Stimulated activated CD4-positive, alpha-beta T cell treated with anti-CD3 and anti-CD28 coated beads, Interleukin-1b, Interleukin-23, amount 100 ng/mL, for 1 hour (primary cell): ENCODE measurements at places on chromosomes 5 and 9.

GRCh38 chr5:6631441-6631840 is 1.4 kb downstream of the NSUN2 start:
- DNase-seq: no peak

GRCh38 chr9:88378317-88378716 is 9.9 kb upstream of the SPIN1 start:
- no peak for DNase-seq

GRCh38 chr5:91898019-91898418 is 514.9 kb upstream of the ARRDC3 start:
- no peak for DNase-seq

DNA sequence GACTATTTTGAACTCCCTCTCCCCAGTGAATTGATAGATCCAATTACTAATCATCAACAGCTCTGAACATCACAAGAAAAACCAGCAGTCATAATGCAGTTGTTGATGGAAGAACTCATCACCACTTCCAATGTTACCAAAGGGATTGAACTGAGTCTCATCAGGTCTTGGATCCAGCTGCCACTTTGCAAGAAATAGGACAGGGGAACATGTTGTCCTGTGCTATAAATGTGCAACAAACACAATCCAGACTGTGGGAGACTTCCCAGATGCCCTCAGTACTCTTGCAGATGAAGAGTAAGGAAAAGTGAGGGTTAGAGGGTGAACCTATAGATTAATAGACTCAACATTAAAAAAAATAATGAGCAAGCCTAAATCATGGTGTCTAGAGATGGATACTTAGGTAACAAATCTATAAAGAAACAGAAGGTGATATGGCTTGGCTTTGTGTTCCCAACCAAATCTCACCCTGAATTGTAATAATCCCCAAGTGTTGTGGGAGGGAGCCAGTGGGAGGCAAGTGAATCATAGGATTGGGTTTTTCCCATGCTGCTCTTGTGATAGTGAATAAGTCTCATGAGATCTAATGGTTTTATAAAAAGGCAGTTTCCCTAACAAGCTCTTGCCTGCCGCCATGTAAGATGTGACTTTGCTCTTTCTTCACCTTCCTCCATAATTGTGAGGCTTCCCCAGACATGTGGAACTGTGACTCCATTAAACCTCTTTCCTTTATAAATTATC is 63.4 kb upstream of the PAPPA start:
- DNase-seq: no peak

DNA sequence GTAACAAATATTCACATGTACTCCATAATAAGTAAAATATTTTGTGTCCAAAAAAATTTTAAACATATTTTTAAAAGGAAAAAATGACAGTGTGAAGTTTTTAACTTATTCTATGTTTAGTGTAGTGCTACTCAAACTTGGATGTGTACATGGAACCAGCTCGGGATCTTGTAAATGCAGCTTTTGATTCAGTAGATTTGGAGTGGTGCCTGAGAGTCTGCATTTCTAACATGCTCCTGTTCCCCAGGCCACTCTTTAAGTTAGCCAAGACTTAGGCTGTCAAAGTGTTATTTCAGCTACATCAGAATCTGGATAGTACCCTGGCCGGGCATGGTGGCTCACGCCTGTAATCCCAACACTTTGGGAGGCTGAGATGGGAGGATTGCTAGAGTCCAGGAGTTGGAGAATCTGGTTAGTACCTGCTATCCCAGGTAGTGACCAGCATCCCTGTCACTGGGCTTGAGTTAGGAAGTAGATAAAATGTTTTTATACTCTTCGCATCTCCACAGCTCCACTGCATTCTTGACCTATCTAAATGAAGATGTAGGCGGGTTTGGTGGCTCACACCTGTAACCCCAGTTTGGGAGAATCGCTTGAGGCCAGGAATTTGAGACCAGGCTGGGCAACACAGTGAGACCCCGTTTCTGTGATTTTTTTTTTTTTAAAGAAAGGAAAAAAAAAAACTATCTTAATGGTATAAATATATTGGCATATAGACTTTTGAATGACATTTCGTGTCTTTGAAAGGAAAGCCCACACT is 60.7 kb upstream of the TTC23L start:
- no peak for DNase-seq

DNA sequence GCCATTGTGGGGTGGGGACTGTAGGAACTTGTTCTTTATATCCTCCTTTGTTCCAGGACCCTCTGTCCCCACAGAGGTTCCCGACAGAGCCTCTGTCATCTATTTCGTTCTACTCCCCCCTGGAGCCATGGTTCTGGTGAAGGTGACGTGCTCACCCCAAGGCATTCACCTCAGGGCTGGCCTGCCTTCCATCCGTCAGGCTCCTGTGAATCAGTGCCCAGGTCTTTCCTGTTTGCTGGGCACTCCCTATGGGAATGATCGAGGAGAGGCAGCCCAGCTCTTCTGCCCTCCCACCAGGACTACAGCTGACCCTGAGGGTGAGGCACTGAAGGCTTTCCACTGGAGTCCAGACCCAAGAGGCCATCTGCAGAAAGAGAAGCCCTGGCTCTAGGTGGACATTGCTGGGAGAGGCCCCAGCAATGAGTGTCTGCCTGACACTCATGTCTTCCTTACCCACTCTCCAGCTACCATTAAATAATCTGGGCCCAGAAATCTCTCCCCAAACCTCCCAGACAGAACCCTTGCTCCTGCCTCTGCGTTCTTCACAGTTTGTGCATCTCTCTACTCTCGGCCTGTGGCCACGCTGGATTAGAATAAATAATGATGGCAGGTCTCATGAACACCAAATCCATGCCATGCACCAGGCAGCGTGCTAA is 214.2 kb downstream of the FSTL4 start:
- DNase-seq: no peak

GRCh38 chr5:124631874-124632550 is 114.4 kb downstream of the ZNF608 start:
- DNase-seq: no peak

- no peak for DNase-seq
These were observed 135.2 kb upstream of the RAPGEF1 start for GRCh38 chr9:131874916-131875670.

DNA sequence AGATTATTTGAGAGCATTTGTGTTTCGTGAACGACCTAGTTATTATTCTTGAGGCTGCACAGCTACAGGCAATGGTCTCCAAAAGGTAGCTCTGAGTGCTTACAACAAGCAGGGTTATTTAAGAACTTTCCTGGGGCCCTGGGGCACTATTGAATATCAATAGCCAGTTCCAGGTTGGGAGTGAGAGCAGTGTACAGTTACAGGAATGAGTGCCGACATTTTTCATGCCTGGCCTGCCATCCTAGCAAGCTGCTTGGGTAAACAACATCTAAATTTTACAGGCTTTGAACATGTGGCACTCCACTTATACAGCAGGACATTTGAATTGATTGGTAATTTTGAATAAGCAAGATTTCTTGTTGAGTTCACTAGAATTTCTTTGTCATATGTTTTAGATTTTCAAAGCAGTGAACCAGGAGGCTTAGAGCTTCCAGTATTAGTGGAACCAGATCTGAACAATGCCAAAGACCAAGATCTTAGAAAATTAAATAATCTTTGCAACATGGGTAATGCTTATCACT is 171.9 kb upstream of the GDNF start:
- DNase-seq: no peak

GRCh38 chr5:132253452-132254320 is 3.8 kb upstream of the PDLIM4 start:
- DNase-seq: no peak

- DNase-seq: no peak
These were observed 39.2 kb downstream of the WDR36 start for GRCh38 chr5:111131356-111131755.

DNA sequence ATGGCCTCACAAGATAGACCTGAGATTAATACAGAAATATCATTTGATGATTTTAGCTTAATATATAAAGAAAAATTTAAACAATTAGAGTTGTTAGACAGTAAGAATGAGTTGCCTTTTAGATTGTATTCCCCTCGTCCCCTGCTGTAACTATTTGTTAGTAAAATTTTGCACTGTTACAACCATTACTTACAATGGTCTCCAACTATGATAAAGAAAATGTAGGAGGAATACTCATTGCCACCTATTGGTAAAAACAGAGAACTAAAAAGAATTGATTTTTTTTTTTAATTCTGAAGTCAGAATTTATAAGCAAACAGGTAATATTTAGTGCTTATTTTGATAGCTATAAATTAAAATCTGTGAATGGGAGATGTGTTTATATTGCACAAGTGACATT is 937.6 kb downstream of the TLE4 start:
- no peak for DNase-seq

GRCh38 chr5:62149879-62150278 is 156.1 kb upstream of the KIF2A start:
- no peak for DNase-seq

- no peak for DNase-seq
These were observed 7.7 kb downstream of the CDX1 start for GRCh38 chr5:150174285-150174684.

DNA sequence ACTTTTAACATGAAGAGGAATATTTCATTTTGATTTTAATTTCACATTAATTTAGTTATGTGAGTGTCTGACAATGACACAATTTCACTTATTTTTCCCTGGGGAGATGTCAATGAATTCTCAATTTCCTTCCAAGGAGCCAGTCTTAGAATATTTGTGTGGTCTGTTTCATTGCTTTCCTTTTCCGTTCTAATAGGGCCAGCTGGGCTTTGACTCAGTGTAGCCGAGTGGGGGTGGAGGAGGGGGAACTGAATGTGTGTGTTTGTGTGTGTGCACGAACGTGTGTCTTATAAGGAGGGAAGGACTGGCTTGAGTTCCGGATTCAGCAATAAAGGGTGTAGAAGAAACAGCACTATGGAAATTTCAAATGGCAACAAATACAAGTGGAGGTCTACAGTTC is 100.0 kb downstream of the BASP1 start:
- DNase-seq: no peak

DNA sequence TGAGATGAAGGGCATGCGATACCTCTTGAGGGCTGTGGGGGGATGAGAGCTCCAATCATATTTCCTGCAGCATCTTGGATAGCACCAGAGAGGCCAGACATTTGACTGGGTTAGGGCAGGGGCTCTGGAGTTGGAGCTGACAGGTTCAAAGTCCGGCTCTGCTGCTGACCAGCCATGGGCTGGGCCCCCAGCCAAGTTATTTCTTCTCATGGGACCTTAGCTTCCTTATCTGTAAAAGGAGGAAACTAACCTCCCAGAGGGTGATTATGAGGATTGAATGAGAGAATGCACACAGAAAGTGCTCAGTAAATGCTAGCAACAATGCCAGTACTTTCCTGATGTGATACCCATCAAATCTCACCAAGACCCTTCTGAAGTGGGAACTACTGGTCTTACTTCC is 65.2 kb upstream of the SLC25A51 start:
- no peak for DNase-seq

- DNase-seq: no peak
These were observed 99.2 kb downstream of the UHRF2 start for GRCh38 chr9:6512085-6512657.

- DNase-seq: no peak
These were observed 97.2 kb upstream of the NREP start for GRCh38 chr5:111854186-111854585.

GRCh38 chr5:170769246-170769645 is 14.3 kb upstream of the GABRP start:
- no peak for DNase-seq

DNA sequence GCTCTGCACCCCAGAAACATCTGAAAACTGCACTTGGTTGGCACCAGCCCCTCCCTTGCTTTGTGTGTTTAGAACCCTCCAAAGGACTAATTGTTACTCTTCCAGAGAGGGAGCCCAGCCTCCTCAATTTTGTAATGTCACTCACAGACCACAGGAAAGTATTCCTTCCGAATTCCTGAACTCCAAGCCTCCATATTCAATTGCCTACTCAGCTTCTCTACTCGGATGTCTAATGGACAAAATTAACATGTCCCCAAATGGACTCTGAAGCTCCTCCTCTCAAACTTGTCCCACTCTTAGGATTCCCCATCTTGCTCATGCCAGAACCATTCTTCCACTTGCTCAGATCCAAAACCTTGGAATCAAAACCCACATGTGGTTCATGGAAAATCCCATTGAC is 3.9 kb upstream of the TMEM171 start:
- no peak for DNase-seq

DNA sequence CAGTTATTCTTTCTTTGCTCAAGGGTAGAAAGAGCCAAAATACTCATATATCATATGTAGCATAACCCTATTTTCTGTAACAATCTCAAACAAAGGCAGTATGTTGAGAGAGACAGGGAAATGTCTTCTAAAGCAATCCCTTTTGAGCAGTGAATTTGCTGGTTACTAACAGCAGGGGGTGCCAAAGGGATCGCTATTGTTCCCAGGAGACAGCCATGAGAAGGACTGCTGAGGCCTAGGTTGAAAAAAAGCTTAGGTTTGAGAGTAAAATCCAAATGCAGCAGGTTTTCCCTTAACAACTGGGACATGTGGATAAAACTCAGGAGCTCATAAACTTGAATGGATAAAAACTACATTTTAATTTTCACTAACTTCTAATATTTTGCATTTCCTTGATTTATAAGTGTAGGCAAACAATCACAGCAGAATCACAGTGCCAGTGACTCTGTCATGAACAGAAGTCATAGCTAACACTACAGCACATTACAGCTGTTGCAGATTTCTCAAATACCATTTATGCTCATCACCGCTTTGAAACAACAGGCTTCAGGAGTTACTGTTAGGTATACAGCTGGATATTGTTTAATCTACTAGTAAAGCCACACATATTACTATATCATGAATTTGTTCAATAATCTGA is 148.4 kb downstream of the MAPKAP1 start:
- DNase-seq: peak; percentile 12

- no peak for DNase-seq
These were observed 1.0 kb upstream of the EFNA5 start for GRCh38 chr5:107671742-107672210.

GRCh38 chr5:37248970-37249814 is at the start of gene CPLANE1:
Gene CPLANE1, minus strand, starts transcription at chr5:37249376. Its CDS starts 1,678 bp downstream, at chr5:37247698.
- DNase-seq: peak; percentile 29

DNA sequence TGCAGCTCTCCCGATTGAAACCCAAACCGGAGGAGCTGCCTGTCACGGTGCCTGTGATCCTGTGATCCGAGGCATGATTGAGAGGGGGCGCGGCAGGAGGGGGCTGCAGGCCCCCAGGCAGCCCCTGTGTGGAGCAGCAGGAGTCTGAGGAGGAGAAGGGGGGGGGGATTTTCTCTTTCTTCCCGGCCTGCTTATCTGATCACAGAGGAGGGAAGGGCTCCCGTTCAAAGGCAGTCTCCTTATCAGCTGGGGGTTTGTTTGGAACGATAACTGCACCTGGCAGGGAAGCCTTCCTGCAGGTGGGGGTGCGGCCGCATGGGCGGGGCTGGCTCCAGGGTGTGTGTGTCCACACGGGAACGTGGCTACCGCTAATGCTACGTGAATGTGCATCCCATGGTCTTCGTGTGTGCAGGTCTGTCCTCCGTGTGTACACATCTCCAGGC is 38.4 kb downstream of the LMX1B start:
- DNase-seq: no peak

GRCh38 chr5:108726446-108727235 is 21.1 kb upstream of the FER start:
- no peak for DNase-seq
